ENCODE measurements at places on chromosomes 2 and 18.

- DNase-seq, result no peak
Measured at GRCh38 chr2:175074478-175074877, 69.3 kb upstream of the CHN1 start.

DNA sequence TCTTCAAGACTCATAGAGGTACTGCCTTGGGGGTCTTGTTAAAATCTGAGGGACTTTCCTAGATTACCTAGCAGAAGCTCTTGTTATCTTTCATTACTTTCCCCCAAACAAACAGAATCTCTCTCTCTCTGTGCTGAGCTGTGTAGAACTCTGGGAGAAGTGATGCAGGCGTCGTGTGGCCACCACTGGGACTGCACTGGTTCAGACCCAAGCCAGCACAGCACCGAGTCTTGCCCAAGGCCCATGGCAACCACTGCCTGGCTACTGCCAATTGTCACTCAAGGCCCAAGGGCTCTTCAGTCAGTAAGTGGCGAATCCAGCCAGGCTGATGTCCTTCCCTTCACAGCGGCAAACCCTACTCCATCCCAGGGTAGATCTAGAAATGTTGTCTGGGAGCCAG, 28.6 kb downstream of the PPP1R1C start:
- no peak for DNase-seq

- DNase-seq, result no peak
Measured at GRCh38 chr2:138084206-138084605, 119.9 kb downstream of the HNMT start.

DNA sequence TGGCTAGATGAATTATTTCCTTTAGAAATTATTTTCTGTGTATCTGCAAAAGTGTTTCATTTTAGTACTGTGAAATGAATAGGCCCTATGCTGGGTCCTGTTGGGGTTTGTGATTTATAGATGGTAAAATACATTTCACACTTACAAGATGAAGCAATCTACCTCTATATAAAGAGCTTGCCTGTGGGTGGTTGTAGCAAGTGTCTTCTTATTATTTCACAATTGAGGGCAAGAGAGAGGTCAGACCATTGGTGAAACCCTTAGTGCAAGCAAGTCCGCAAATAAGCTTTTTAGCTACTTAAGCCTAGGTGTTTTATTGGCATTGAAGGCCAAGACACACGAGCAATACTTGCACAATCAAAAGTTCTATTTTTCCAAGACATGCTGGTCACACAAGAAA, 153.1 kb downstream of the FMNL2 start:
- no peak for DNase-seq

DNA sequence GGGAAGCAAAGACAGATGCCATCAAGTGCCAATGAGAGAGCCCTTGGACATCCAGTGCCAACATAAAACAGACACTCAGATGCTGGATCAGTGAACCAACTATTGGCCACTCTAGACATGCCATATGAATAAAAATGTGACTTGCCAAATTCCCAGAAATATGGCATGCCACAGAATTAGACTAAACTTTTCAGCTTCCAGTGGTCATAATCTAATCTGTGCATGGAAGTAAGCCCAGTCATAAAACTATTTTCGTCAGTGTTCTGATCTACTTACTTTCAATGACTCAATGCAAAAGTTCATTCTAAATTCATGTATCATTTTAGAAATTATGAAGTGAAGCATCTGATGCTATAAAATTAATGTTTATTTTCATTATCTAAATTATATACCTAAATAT, 1506.2 kb upstream of the NXPH2 start:
- DNase-seq, result no peak

DNA sequence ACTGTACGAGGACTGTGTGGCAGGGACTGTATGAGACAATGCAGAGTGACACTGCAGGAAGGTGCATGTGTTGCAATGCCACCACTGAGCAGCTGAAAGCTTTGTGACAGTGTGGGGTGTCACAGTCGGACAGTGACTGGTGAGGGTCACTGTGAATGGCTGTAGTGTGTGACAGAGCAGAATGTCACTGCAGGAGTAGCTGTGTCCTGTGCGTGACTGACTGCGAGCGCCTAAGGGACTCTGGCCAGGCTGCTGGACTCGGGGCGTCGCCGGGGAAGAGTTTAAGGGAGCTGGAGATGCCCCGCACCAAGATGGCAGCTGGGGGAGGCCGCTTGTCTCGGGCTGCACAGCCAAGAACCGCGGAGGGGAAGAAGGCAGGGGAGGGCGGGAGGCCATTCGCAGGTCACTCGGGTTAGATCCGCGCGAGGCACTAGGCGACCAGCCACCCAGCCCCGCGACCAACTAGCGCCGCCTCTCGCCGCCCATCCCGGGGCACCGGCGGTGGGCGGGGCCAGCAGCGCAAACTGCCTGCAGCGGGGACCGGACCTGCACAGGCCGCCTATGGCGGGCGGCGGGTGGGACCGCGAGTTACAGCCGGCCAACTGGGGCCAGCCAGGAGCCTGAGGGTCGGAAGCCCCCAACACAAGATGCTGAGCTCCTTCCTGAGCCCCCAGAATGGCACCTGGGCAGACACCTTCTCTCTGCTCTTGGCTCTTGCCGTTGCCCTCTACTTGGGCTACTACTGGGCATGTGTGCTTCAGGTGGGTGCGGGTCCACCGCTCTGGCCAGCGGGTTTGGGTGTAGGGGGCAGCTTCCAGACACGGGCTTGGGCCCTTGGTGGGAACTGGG, at the start of gene ABHD1:
ABHD1 (plus strand) TSS at position 514 of the 849 bp plus-strand sequence; CDS start at position 648, 134 bp downstream.
- DNase-seq, result no peak

DNA sequence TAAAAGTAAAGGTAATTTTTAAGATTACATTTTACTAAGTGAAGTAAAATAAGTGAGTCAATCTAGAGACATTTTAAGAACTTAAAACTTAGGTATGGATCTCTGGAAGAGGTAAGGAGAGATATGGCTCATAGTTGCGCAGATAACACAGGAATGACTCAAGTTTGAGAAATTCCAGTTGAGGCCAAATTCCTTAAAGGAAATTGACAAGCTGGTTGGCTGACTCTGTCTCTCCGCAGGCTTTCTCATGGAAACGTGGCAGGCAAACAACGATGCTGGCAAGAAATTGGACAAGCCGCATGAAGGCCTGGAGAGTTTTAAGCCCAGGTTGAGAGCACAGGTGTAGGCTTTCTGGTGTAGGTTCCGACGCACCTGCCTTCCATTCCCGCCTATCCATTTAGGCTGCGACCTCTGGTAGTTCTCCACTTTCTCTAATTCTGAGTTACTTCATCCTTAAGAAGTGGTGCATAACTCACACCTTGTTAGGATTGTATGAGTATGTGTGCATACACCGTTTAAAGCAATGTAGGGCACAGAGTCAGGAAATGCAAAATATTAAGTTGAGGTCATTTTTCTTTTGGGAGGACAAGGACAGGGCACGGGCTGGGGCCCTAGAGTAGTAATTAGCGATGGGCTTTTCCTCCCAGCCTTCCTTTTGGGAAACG, 589 bp upstream of the DAW1 start:
- DNase-seq, result no peak

DNA sequence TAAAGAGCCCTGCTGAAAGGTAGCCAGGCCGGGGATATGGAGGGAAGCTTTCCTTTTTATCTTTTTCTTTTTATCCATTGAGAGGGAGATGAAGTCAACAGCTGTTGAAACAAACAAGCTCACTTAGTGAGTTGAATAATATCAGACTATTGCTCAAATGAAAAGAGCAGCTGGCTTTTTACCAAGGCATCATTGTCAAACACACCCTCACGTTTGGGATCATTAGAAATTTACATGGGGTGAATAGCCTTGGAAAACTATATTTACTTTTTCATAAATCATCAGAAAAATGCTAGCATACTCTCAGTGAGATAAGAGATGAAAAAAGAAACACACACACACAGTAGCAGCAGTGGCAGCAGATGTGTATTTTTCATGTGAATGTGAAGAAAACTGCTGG, 71.5 kb upstream of the HNMT start:
- no peak for DNase-seq

- peak; percentile 85 for DNase-seq
Measured at GRCh38 chr2:181300600-181301291, 156.4 kb upstream of the ITGA4 start.

- no peak for DNase-seq
Measured at GRCh38 chr2:235934059-235934773, 234.0 kb downstream of the GBX2 start.

GRCh38 chr2:7905756-7906155, 776.1 kb upstream of the ID2 start:
- DNase-seq, result no peak

DNA sequence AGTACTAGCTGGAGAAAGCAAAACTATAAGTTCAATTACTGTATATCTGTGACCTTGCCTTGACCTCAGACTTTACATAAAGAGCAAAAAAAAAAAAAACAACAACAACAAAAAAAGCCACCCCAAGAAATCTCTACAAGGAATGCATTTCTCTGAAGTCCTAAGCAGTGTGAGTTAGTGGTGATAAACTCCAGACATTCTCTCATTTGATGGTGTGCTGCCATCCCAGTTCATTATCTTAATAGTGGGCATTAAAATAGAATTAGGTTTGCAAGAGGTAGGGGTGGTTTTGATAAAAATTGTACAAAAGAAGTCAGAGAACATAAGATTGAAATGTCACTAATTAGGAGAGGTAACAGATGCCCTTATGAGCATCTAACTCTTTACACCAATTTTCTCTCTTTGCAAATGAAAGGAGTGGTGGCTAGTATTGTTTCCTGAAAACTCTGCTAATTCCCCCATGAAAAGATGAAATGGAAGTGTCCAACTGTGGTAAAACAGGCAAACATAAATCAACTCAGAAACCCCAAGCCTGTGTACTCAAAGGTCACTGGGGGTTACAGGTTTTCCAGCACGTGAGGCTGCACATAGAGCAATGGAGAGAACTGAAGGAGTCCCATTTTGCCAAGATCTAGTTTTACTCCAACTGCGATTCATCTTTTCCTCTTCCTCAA, 131.9 kb downstream of the MEIS1 start:
- no peak for DNase-seq

- DNase-seq, result no peak
Measured at GRCh38 chr18:78242254-78242643, 737.4 kb upstream of the SALL3 start.

GRCh38 chr2:27901234-27901633, 10.7 kb downstream of the BABAM2 start:
- no peak for DNase-seq

DNA sequence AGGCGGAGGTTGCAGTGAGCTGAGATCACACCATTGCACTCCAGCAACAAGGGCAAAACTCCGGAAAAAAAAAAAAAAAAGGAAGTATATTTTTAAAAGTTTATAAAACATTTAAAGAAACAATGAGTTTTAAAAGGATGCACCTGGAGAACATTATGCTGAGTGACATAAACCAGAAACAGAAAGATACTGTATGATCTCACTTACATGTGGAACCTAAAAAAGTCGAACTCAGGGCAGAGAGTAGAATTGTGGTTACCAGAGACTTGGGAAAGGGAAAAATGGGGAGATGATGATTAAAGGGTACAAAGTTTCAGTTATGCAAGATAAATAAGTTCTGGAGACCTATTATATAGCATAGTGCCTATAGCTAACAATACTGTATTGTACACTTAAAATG, 52.8 kb upstream of the RTN4 start:
- no peak for DNase-seq

DNA sequence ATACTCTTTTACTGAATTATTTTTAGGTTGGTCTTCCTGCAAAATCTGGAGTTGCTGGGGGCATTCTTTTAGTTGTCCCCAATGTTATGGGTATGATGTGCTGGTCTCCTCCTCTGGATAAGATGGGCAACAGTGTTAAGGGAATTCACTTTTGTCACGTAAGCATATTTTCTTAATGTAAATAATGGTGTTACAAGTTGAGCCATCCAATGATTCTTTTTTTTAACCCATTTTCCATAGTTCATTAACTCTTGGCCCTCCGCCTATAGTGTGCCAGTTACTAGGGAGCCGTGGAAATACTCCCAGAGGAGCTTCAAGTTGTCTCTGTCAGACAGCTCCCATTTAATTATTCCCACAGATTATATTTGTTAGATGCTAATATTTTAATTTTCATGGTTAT, 49.8 kb downstream of the GLS start:
- no peak for DNase-seq

- no peak for DNase-seq
Measured at GRCh38 chr2:107064750-107065149, 178.8 kb upstream of the ST6GAL2 start.

GRCh38 chr2:101673920-101674319, 23.6 kb upstream of the MAP4K4 start:
- DNase-seq, result no peak

- DNase-seq, result no peak
Measured at GRCh38 chr2:71706836-71707235, 253.5 kb downstream of the DYSF start.

DNA sequence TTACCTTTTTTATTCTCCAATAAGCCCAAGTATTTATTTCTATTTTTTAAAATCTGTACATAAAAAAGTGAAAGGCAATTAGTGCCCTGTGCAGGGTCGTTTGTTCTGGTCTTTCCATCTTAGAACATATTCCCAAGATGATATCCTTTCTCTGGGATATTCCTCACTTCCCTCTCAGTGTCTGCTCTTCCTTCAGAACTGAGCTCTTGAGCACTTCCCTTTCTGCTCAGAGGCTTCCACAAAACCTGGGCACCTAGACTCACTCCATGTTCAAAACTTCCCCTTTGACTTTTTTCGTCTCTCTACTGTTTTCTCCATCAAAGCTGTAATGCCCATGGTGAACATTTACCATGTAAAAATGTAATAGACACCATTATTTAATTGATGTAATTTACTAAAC, 296.5 kb upstream of the TCF4 start:
- DNase-seq, result no peak

- DNase-seq, result no peak
Measured at GRCh38 chr2:36697424-36698066, 1.0 kb downstream of the VIT start.

- DNase-seq, result no peak
Measured at GRCh38 chr2:103402944-103403343, 641.1 kb downstream of the TMEM182 start.

DNA sequence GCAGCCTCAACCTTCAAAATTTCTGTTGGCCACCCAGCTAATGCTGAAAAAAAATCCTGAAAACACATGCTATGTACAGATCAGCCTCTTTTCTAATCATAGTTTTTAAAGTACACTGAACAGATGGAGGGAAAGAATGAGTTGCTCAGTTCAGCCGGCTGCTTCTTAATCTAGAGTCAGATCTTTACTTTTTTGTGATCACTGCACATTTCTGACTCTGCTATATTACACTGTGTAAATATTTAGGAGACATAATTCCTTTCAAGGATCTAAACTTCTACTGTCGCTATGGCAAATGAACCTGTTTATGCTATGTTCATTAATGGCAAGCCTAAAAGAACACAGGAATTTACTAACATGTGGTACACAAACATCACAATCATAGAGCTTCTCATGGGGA, 114.2 kb downstream of the SRBD1 start:
- no peak for DNase-seq

GRCh38 chr18:45282101-45282812, 333.0 kb upstream of the SLC14A2 start:
- no peak for DNase-seq

GRCh38 chr2:151904807-151905206, 76.6 kb upstream of the ARL5A start:
- no peak for DNase-seq

GRCh38 chr2:228039752-228040534, 141.5 kb downstream of the SPHKAP start:
- no peak for DNase-seq

- DNase-seq, result no peak
Measured at GRCh38 chr18:79905993-79906392, 45.5 kb downstream of the SLC66A2 start.
